ENCODE measurements at places on chromosomes 5 and 9.

DNA sequence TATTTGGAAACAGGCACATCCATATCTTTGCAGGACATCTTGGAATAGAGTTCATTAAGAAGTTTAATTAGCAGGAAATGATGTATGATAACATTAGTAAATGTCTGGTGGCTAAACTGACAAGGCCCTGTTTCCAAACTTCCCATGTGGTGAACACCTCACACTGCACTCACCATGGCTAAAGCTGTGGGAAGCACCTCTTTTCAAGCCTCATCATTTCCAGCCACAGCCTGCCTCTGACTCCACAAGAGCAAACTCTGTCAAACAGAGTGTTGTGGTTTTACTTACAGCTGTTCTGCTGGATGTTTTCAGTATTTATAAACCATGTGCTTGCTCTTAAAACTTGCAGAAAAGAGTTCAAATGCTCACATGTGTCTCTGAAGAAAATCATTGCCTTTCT is 14.9 kb upstream of the NDUFB6 start:
- DNase-seq = no peak

- DNase-seq = no peak
Observed at GRCh38 chr9:7451062-7451461, 348.5 kb downstream of the DMAC1 start.

DNA sequence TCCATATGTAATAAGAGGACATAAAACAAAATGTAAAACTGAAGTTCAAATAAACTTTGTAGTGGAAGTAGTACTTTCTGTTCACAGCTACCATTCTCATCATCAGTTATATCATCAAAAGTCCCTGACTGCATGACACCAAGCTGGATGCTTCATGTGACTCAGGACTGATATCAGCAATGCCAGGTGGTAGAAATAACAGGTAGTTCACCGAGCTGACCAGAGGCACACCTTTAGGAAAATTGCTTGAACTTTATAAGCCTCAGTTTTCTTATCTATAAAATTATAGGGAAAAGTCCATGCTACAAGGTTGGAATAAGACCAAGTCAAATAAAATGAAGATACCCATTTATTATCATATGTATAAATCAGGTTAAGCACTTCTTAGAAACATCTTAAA is 124.9 kb upstream of the PTGER4 start:
- DNase-seq = no peak

DNA sequence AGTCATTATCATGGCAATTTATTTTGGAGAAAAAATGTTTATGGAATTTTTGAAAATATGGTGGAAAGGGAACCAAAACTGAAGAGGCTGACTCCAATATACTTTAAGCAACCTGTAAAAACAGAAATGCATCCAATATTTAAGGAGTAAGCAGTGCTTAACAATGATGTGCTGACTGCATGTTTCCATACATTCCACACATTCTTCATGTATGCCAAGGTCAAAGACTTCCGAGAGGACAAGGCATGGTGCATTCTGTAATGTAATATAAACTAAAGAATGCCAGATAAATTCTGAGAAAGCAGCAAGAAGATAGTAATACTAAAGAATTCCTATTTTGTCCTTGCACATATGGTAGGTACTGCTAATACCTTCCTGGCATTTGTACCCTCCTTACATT is 2015.9 kb upstream of the CDH9 start:
- no peak for DNase-seq

DNA sequence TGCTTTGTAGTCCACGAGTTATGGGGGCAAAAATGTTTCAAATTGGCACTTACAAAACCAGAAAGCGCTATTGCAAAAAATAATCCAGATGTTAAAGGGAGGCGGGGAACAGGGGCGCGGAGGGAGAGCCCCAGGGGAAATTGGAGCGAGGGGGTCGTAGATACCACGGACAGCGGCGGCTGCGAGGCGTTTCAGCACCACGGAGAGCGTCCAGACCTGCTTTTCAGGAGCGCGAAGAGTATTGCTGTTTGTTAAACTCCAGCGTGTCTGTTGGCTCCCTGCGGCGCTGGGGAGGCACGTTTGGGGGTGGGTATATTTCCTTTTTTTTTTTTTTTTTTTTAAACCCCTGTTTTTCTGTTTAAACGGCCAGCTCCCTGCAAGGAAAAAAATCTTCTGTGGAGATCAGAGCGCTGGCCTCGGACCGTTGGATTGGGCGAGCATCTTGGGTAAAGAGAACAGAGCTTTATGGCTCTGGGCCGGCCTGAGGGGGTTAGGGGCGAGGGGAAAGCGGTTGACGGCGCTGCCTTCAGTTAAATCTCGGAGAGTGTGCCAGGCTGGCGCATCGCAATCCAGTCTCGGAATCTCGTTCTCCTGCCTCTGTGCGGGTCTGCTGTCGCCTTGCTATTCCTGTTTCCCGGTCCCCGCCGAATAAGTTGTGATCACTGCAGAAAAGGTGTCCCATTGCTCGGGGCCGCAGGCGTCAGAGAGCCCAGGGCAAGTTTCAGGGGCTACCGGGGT is at the start of gene GLRA1:
Gene GLRA1 (minus strand): TSS at position 288 of the 738 bp plus-strand sequence. CDS start 302 bp downstream, outside the sequence.
- peak; percentile 17 for DNase-seq

- DNase-seq = no peak
Observed at GRCh38 chr9:131630205-131630831, 85.0 kb downstream of the PRRT1B start.

GRCh38 chr5:52998552-52999313 is 9.6 kb downstream of the ITGA2 start:
- DNase-seq = no peak

GRCh38 chr9:98442114-98442513 is 186.7 kb upstream of the TBC1D2 start:
- no peak for DNase-seq

DNA sequence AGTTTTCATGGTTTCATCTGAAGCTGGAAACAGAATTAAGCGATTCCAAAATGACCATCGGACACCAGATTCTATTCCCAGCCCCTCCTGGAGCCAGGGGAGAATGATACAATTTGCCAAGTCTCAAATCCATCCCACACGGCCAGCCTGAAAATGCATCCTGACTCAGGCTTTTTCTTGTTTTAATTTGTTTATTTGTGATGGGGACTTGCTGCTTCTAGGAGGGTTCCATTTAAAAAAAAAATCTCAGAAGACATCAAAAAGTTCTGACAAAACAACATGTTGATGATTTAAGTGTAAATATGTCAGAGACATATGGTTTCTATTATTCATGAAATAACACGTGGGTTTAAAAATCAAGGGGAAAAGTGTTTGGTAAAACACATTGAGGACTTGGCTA is 173.2 kb downstream of the GAS1 start:
- no peak for DNase-seq

GRCh38 chr9:27181381-27181780 is 72.4 kb downstream of the TEK start:
- DNase-seq = no peak

DNA sequence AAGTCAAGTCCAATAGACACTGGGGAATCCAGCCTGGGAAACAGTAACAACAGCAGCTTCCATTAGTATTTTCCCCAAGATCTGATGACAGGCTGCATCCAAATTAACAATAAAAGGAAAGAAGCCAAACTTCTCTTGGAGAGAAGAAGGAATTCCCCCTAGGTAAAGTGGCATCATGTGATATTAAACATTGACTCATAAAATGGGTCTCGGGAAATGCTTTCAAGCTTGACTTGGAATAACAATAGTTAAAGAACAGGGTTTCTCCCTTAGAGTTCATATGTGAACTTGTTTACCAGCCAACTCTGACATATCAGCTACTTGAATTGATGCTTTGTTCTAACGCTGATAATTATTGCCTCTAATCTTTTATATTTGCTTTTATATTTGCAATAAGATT is 45.4 kb downstream of the ENTREP1 start:
- no peak for DNase-seq

GRCh38 chr5:133969654-133970324 is 1.4 kb upstream of the C5orf15 start:
- no peak for DNase-seq

DNA sequence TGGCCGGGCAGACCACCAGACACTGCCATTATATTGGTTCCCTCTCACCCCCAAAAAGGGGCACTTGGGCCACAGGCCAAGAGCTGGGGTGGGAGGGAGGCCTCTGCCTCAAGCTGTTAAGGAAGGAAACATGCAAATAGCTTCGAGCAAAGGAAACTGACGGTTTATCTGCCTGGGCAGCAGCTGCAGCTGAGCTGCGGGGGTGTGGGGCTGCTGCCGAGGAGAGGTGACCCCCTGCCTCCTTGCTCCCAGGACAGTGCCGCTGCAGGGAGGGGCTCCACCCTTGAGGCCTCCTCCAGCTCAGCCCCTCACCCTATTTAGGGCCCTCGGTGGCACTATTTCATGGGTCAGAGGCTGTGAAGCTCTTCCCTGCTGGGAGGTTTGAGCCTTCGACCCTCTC is 789 bp downstream of the DOK3 start:
- DNase-seq = no peak

DNA sequence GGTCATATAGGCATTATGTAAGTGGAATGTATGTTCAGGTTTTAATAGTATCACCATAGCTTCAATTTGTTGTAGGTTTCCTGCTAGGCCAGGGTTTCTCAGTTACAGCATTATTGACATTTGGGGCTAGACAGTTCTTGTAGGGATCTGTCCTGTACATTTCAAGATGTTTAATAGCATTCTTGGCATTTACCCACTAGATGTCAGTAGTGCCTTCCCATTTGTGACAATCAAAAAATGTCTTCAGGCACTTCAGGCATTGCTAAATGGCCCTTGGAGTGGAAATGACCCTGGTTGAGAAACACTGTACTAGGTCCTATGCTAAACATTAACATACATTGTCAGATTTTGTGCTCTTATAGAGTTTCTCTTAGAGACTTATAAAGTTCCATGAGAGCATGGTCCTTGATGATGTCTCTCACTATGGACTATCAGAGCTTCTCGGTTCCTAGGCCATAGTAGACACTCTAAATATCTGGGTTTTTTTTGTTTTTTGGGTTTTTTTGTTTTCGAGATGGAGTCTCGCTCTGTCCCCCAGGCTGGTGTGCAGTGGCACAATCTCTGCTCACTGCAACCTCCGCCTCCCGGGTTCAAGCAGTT is 1.4 kb downstream of the KIF20A start:
- DNase-seq = no peak

DNA sequence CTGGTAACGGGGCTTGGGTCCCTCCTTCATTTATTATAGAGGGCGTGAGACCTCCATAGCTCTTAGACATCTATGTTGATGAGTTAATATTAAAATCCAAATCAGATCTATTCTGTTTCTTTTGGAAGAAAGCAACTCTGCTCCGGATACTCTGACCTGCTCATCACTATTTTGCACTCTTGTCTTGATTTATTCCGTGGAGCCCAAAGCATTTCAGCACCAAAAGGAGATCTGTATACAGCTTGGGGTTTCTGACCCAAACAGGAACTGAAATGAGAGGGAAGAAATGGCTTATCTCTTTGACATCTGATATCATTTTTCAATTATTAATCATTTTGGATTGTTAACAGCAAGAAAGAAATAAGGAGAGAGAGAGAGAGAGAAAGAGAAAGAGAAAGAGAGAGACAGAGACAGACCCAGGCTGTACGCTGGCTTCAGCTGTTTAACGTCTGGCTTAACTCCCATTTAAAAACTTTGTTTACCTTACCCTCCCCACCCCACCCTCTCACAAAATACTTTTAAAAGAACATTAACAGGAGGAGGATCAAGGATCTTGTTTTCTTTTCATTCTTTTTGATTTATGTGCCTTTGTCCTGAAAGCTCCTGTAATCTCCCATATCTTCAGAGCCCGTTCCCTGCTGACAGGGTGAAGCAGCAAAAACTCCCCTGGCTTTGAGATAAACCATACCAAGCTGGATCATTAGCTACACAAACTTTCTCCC is 231.4 kb upstream of the TUT7 start:
- DNase-seq = no peak

DNA sequence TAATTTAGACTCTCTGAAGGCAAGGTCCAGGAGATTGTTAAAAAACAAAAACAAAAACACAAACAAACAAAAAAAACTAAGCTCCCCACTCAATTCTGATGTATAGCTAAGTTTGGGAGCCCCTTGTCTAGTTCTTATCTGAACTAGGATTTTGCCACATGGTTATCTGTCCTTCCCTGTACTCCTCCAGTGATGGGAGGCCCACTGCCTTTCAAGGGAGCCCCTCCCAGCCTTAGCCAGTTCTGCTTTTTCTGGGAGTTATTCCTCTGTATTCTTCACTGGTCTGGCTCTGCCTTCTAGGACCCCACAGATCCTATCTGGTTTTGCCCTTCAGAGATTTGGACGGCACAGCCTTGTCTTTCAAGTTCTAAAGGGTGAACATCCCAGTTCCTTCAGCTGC is 2.1 kb upstream of the ALDH1B1 start:
- no peak for DNase-seq

DNA sequence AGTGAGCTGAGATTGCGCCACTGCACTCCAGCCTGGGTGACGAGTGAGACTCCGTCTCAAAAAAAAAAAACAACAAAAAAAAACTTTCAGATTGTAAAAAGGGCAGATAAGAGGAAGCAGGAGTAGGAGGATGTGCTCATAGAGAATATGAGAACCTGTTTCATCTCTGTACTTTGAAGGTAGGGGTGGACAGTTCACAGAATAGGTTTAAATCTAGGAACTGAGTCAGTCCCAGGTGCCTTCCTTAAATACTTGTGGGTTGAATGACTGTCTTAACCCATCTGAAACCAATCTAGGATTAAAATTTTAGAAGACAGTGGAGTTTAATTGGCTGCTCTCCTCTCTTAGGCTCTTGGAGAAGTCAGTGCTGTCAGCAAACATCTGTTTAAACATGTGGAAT is 12.4 kb downstream of the POLK start:
- no peak for DNase-seq

- DNase-seq = no peak
Observed at GRCh38 chr9:77215874-77216273, 38.5 kb downstream of the VPS13A start.

GRCh38 chr9:7273575-7273974 is 515.8 kb downstream of the KDM4C start:
- no peak for DNase-seq

DNA sequence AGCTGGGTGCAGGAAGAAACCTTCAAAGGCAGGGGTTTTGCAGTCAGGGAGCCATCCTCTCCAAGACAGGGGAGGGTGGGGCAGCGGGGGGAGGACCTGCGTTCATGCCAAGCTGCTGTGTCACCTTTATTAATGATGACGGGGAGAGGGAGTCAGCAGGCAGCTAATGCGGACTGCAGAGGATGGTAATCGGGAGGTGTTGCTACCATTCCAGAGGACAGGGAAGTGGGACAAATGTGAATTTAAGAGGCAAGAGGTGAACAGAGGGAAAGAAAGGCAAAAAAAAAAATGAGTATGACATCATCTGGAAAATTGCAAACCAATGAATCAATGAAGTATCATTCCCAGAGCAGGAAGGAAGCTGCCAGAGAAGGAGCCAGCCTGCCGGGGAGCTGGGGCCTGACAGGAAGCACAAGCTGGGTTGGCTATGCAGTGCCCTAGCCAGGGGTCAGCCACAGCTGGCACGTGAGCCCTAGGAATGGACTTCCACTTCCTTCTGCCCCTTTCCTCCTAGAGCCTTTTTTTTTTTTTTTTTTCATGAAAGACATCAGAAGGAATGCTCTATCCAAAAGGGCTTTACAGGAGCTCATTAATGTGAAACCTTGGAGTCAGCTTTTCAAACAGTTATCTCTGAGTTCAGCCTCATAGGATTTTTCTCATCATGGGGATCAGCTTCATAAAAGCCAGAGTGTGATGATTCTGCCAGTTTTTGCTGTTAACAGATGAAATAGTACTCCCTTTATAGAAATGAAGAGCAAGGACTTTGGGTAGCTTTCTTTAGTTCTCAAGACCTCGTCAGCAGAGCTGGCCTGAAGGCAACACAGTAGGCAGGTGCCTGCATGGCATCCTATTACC is 9.2 kb downstream of the INSYN2B start:
- DNase-seq = no peak

All from stimulated activated CD4-positive, alpha-beta T cell treated with anti-CD3 and anti-CD28 coated beads, Interleukin-1b, Interleukin-23, amount 100 ng/mL, for 1 hour (primary cell).